ENCODE measurements at places on chromosomes 7 and 10. TPM values are rescaled to one million over a fixed set of nuclear protein-coding genes. Genes with fewer than 3 reads are reported as not detected.
A peak's percentile ranks its signal among the peaks of the same experiment; 100 is the strongest.

- DNase-seq, result no peak
Measured at GRCh38 chr7:74606101-74606908, 51.2 kb upstream of the GTF2I start.

GRCh38 chr10:66564287-66564686, 361.5 kb upstream of the LRRTM3 start:
- DNase-seq, result no peak

- no peak for DNase-seq
Measured at GRCh38 chr7:42002654-42003053, 234.4 kb downstream of the GLI3 start.

DNA sequence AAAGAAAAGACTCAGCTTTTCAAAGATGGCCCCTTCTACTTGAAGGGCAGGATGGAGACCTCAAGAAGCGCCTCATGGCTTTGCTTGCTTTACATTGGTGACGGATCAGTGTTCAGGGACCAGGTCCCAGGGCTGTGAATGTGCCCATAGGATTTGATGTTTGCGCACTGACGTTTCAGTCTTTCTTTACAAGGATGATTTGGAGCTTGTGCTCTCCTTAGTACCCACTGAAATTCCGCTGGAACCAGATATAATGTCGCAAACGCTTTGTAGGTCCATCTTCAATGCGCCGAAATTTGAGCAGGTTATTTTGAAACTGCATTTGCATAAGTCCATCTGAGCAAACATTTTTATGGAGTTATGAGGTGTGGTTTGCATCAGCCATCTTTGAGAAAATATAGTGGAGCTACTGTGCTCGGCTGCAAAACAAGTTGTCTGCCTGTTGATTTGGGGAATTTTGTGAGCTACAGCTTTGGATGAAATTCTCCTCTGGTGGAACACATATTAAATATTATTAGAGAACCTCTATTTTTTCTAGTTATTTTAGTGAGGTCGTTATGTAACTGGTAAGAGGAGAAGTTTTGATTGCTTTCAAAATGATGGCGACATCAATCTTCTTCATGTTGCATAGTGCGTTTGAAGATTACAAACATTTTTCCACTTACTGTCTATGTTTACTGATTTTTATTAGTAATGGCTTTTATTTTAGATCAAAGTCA, 2.4 kb downstream of the RBM20 start:
- no peak for DNase-seq

GRCh38 chr10:31830887-31831286, 97.7 kb downstream of the ARHGAP12 start:
- no peak for DNase-seq

- DNase-seq, result peak; percentile 37
Measured at GRCh38 chr7:7719236-7719635, 829 bp upstream of the RPA3 start.

DNA sequence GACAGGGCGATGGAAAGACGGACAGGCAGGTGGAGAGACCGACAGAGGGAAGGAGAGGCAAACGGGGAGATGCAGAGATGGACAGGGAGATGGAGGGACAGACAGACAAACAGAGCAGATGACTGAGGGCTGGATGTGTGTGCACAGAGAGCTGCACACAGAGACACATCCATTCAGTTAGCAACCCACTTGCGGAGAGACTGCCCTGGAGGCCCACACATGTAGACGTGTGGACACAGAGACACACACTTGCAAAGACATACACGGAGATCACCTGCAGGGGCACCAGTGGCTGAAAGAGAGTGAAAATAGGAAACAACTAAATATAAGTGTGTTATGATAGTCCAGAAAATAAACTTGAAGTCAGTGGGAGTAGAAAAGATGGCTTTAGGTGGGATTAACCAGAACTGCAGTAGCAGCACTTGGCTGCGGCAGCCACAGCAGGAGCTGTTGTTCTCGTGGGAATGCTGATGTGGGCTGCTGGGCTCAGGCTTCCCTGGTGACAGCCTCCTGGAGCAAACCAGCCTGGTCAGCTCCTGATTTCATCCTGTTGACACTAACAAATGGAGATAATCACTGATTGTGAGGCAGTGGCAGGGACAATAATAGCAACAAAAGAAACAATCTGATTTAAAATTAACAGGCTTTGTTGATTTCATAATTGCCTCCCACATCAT, 134.1 kb downstream of the CCNY start:
- no peak for DNase-seq

- DNase-seq, result no peak
Measured at GRCh38 chr7:42605406-42606192, 306.3 kb downstream of the C7orf25 start.

- DNase-seq, result no peak
Measured at GRCh38 chr7:155685791-155686160, 41.3 kb downstream of the RBM33 start.

EZH2 gene
- total RNA-seq, result 48.6 TPM

TCF7L2 gene
- total RNA-seq, result 14.8 TPM

SAMD9 gene
- 12.1 TPM for total RNA-seq

SHTN1 gene
- 33.6 TPM for total RNA-seq

FAM25A gene
- total RNA-seq, result 11.4 TPM

ENTPD1 gene
- not detected for total RNA-seq

MYO1G gene
- total RNA-seq, result 0.24 TPM

SFXN3 gene
- 35.2 TPM for total RNA-seq

ADARB2 gene
- not detected for total RNA-seq

FBXL15 gene
- 12.7 TPM for total RNA-seq

CTNNA3 gene
- not detected for total RNA-seq

Data from PC-9 (cell line).